ENCODE measurements at places on chromosomes 1 and 21.

- DNase-seq = no peak
Measured at GRCh38 chr1:173484276-173484675, 7.1 kb downstream of the PRDX6 start.

DNA sequence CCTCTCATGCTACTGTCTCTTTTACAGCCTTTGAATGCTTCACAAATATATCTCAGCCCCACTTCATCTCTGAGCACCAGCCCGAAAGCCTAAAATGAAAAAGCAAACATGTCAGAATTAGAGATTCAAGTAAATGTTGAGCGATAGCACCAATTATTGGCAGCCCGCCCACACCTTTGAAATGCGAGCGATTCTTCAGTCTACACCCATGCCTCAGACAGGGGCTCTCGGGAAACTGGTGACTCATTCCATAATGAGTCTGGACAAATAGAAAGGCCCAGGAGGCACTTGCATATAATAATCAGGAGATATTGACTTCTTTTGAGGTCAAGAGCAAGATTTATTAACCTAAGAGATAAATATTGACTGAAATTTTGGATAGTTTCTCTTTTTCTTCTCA, 487.3 kb upstream of the PTBP2 start:
- no peak for DNase-seq

GRCh38 chr1:165960881-165961280, 133.5 kb downstream of the UCK2 start:
- DNase-seq = no peak

DNA sequence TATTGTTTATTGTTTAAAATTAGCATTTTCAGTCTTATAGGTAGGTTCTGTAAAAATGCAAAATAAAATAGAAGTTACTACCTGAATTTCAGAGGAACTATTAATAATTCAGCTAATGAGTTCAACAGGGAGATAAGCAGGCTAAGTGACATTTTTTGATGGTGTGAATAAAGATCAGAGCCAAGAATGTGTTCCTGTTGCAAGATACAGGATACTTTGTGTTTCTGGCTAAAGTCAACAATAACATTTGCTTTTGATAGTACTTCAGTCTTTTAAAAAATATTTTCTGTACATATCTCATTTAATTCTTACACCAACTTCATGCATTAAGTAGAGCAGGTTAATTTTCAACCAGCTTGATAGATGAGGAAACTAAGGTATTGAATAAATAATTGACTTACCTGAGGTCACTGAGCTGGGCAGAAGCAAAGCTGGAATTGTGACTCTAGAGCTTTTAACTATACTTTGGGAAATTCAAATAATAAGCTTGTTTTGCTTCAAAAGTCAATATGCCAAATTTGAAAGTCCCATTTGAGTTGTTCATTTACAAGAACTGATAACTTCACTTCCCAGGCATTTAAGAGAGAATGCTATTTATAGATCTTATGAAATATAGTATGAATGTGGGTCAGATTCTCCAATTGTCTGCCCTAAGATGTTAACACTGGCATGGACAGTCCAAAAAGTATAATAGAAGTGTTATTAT, 6.0 kb downstream of the GORAB start:
- no peak for DNase-seq

GRCh38 chr1:165842671-165843129, 15.3 kb downstream of the UCK2 start:
- DNase-seq = no peak

DNA sequence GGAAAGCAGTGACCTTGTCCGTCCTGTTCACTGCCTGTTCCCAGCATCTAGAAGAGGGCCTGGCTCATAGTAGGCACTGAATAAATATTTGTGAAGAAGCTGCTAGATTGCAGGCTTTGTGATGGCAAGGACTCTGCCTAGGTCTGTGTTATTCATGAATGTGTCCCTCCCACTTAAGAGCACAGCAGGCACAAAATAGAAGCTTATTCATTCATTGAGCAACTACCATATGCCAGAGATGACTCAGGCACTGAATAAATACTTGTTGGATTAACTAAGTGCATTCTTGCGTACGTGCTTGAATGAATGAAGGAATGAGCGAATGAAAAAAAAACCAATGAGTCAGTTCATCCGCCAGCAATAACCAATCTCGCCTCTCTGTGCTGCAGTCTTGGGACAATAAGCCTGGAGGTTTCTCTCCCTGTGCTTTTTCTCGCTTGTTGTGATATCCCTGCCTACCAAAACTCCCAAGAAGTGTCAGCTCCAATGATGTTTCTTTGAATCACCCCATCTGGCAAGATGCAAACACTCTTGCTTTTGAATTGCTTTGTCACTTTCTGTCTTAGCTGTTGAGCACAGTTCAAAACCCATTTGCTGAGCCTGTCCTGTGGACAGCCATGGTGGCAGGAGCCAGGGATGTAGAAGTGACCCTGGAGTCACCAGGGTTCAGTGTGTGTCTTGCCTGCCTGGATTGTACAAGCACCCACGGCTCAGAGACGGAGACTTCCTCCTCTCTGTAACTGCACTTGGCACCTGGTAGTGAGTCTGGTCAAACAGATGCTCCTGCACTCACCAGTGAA, 143.9 kb downstream of the KAZN start:
- no peak for DNase-seq
